ENCODE measurements at places on chromosomes 2 and 18.

DNA sequence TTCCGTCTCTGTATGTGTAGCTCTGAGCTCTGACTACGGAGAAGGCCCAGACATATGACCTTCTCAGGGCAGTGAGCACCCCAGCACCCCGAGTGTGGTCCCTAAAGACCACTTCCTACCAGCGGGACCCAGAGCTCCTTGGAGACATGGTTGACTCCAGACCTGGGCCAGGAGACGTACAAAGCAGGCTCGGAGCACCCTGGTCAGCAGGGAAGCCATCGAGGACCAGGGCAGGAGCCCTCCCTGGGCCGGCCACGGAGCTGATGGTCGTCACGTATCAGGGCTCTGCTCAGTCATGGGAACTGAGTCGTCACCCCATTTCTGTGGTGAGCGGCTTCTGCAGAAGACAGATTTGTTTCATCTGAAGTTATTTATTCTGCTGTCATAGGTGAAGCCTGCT lies 12.8 kb upstream of the NEU4 start:
- no peak for DNase-seq

DNA sequence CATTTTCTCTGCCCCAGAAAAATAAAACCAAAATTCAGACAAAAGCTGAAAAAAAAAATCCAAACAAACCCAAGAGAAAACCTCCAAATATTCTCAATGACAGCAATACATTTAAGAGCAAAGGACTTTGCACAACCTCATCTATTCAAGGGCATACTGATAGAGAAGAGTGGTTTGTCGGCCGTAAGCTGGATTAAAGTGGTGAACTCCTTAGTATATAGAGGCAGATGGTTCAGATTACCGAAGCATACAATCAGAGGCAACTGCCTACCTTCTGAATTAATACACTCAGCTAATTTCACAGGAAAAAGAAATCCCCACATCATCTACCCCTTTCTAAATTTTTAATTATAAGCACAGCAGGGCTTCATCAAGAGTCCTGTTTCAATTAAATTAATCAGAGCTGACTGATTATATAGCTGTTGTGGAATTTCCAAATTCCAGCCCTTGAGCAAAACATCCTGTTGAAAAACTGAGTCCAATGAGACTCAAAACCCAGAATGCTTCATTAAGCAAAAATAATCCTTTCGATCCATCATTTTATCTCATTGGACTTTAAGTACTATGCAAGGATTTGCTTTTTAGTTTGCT lies at the start of gene CPLX4:
CPLX4 (minus strand) TSS at position 190 of the 591 bp plus-strand sequence; CDS start at position 3, 187 bp downstream.
- DNase-seq = no peak

GRCh38 chr2:211373203-211373602 lies 816.8 kb downstream of the CPS1 start:
- DNase-seq = no peak

GRCh38 chr18:21112543-21113105 lies 1.0 kb upstream of the ROCK1 start:
- no peak for DNase-seq

DNA sequence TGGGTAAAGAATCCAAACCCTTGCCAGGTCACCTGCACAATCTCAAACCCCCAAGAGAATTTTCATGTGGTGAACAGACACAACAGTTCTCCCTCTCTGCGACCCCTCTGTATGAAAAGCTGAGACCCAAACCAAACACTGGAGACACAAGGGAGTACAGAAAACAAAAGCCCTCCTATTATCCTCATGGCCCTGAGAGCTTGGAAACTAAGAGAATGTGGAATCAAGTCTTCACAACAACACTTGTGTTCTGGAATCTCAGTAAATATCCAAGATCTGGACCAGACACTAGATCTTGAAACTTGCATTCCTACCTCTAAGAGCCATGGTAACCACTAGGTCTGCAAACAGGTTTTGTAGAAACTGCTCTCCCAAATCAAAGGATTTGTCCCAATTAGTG lies 50.1 kb upstream of the CCDC150 start:
- DNase-seq = no peak

GRCh38 chr2:156021146-156022040 lies 311.1 kb downstream of the NR4A2 start:
- DNase-seq = no peak
